Activated naive CD8-positive, alpha-beta T cell treated with anti-CD3 and anti-CD28 coated beads, Interleukin-2, amount 50 U/mL, for 24 hours (primary cell): ENCODE measurements at places on chromosomes 16 and 17.

DNA sequence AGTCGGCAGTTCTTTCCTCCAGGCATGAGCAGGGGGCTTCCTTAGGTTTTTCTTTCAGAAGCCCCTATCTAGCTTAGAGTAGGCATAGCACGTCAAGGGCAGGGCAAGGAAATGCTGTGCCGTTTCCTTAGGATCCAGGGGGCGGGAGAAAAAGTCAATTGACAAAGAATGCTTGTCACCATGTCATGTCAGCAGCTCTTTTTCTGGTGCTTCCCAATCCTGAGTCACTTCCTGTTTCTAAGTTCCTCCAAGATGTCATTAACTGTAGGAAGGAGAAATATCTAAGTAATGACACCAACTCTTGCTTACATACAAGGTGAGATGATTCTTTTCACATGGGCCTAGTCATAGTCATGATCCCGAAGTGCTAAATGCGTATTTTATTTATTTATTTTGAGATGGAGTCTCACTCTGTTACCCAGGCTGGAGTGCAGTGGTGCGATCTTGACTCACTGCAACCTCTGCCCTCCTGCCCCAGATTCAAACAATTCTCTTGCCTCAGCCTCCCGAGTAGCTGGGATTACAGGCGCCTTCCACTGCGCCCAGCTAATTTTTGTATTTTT lies 35.2 kb downstream of the GJC1 start:
- peaks cover 9% of the 10 kb centered on the region for H3K4me1 ChIP-seq
- H3K4me3 ChIP-seq = no peak overlapping the region
- no peak for DNase-seq
- peak overlapping the region; percentile 64 for H3K27ac ChIP-seq
- H3K27me3 ChIP-seq = no peaks in the 10 kb centered on the region
- no peaks in the 10 kb centered on the region for H3K36me3 ChIP-seq

DNA sequence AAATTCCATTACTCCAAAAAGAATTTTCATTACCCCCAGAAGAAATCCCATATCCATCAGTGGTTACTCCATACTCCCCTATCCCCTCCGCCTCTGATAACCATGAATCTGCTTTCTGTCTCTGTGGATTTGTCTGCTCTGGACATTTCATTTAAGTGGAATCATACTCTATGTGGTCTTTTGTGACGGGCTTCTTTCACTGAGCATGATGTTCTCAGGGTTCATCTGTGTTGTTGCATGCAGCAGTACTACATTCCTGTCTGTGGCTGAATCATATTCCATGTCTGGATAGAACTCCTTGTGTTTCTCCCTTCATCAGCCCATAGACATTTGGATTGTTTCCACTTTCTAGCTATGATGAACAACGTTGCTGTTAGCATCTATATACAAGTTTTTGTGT lies 59.5 kb upstream of the IRX3 start:
- no peak overlapping the region for H3K4me3 ChIP-seq
- H3K27me3 ChIP-seq = peaks cover under 1% of the 10 kb centered on the region
- no peak for DNase-seq
- H3K4me1 ChIP-seq = no peaks in the 10 kb centered on the region

GRCh38 chr17:7496470-7497183 lies 12.5 kb downstream of the POLR2A start:
- H3K27ac ChIP-seq = peak overlapping the region; percentile 22
- H3K27me3 ChIP-seq = no peaks in the 10 kb centered on the region
- DNase-seq = no peak
- peaks cover 68% of the 10 kb centered on the region for H3K36me3 ChIP-seq
- H3K4me1 ChIP-seq = peaks cover 20% of the 10 kb centered on the region
- H3K4me3 ChIP-seq = no peak overlapping the region

GRCh38 chr16:2270588-2271470 lies 2.9 kb upstream of the RNPS1 start:
- H3K27me3 ChIP-seq = no peaks in the 10 kb centered on the region
- H3K4me3 ChIP-seq = no peak overlapping the region
- H3K36me3 ChIP-seq = peaks cover 16% of the 10 kb centered on the region
- peaks cover 30% of the 10 kb centered on the region for H3K4me1 ChIP-seq
- no peak overlapping the region for H3K27ac ChIP-seq

DNA sequence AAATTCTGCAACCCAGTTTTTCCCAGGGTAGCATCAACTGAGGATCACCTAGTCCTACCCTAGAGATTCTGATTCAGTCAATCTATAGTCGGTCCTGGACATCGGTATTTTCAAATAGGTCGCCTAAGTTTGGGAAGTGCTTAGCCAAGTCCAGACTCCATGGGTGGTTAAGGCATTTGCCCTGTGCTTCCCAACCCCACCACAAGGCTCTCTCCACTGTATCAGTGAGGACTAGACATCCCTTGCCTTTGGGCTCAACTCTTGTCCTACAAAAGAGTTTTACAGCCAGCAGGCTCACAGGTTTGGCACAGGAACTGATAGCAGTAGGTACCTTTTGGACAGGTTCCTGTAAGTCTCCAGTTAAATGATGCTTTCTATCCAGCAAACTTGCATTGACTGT lies 13.8 kb downstream of the HYDIN start:
- H3K4me3 ChIP-seq = no peak overlapping the region
- H3K27ac ChIP-seq = no peak overlapping the region
- peaks cover 7% of the 10 kb centered on the region for H3K27me3 ChIP-seq

DNA sequence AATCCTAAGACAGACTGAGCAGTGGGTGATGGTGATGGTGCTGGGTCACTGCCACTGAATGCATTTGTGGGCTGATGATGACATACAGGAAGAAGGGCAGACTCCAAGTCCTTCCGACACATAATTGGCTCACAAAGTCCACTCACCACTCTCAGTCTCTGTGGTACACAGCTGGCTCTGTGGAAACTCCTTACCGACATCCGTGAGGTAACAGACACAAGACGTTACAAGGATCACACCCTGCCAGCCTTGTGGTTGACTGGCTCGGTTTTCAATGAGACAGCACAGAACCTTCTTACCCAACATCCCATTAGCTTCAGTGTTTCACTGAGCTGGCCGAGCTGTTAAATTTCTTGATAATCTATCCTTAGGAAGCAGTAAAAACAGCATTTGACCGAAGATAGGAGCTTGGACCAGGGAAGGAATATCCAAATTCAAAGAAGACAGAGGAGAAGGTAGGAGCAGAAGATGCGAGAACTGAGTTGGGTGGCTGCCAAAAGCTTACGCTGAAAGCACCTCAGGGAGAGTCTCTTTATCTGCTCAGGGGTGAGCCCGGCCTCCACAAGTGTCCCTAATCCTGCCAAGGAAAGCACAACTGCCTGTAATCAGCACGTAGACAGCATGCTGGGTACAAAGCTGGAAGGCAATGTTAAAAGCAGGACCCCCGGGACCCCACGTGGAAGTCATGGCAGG lies 5.5 kb upstream of the MXRA7 start:
- H3K4me3 ChIP-seq = peak overlapping the region; percentile 58
- no peaks in the 10 kb centered on the region for H3K27me3 ChIP-seq
- H3K27ac ChIP-seq = peak overlapping the region; percentile 90
- peak; percentile 66 for DNase-seq
- peaks cover 57% of the 10 kb centered on the region for H3K36me3 ChIP-seq
- peaks cover 59% of the 10 kb centered on the region for H3K4me1 ChIP-seq

GRCh38 chr17:43315369-43315768 lies 81.6 kb upstream of the RNU2-1 start:
- peaks cover 15% of the 10 kb centered on the region for H3K4me1 ChIP-seq
- H3K4me3 ChIP-seq = no peak overlapping the region
- no peaks in the 10 kb centered on the region for H3K27me3 ChIP-seq
- no peak for DNase-seq
- H3K27ac ChIP-seq = no peak overlapping the region

DNA sequence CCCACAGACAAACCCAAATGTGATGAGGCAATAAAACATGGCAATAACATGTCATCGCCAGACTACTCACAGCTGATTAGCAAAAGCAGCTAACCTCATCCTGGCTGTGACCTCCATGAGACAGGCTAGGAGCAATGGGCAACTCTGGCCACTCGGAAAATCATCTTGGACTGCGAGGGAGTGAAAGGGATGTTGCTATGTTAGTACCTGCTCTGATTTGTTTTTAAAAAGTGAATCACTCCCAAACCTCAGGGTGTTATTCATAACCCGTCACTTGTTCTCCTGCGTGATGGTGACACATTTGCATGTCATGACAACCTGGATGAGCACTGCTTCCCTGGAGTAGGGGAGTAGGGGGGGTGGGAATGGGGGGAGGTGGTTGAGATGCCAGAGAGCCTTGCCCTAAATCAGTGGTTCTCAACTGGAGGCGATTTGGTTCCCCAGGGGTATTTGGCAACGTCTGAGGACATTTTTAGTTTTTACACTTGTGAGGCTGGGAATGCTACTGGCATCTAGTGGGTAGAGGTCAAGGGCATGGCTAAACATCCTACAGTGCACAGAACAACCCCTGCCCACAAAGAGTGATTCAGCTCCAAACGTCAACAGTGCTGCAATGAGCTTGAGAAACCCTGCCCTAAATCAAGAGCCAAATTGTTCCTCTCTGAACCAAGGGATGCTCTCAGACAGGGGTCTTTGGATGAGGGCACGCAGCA lies 241.7 kb downstream of the SOX9 start:
- H3K27me3 ChIP-seq = no peaks in the 10 kb centered on the region
- H3K4me3 ChIP-seq = no peak overlapping the region
- H3K36me3 ChIP-seq = no peaks in the 10 kb centered on the region

DNA sequence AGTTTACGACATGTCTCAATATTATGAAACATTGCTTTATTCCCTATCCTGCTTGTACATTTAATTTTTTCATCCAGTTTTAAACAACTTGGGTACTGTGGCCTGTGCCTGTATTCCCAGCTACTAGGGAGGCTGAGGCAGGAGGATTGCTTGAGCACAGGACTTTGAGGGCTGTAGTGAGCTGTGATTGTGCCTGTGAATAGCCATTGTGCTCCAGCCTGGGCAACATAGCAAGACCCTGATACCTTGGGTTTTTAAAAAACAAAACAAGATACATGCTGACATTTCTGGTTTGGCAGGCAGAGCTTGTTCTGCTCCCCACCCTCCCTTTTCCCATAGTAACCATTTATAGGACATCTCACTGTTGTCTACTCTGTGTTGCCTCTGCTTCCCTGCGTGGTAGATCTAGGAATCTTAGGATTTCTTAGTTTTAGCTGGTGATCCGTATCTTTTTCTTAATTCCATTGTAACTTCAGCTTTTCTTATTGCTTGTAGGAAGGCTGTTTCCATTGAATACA lies 35.6 kb downstream of the TENT4B start:
- no peak for DNase-seq
- no peak overlapping the region for H3K4me3 ChIP-seq
- no peaks in the 10 kb centered on the region for H3K27me3 ChIP-seq
- no peaks in the 10 kb centered on the region for H3K36me3 ChIP-seq
- peaks cover 25% of the 10 kb centered on the region for H3K4me1 ChIP-seq

GRCh38 chr17:7878234-7878633 lies 10.4 kb upstream of the CHD3 start:
- H3K36me3 ChIP-seq = peaks cover 8% of the 10 kb centered on the region
- no peaks in the 10 kb centered on the region for H3K4me1 ChIP-seq
- no peak overlapping the region for H3K27ac ChIP-seq
- no peak for DNase-seq
- H3K27me3 ChIP-seq = no peaks in the 10 kb centered on the region

DNA sequence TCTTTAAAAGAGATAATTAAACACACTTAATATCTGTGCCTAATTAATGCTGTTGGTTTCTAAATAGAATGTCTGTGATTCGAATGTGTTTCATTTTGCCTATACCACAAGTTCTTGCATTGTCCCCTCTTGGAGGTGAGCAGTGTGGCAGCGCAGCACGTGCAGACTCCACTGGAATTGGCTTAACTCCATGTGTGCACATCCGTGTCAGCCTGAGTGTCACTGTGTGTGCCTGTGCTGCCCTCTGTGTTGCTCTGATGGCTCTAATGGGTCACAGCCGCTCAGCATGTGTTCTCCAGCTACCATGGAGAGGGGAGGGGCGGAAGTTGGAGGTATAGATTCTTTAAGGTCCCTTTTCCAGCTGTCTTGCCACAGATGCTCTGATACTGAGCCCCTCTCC lies 226.6 kb downstream of the SPECC1 start:
- peaks cover 21% of the 10 kb centered on the region for H3K4me1 ChIP-seq
- H3K36me3 ChIP-seq = no peaks in the 10 kb centered on the region

GRCh38 chr17:19671433-19671832 lies 22.9 kb downstream of the ALDH3A2 start:
- H3K4me3 ChIP-seq = no peak overlapping the region
- no peaks in the 10 kb centered on the region for H3K27me3 ChIP-seq
- peaks cover 1% of the 10 kb centered on the region for H3K36me3 ChIP-seq
- H3K27ac ChIP-seq = no peak overlapping the region
- DNase-seq = no peak
- no peaks in the 10 kb centered on the region for H3K4me1 ChIP-seq
